ENCODE measurements at places on chromosomes 16 and 17.

GRCh38 chr17:47120521-47121095, 68.5 kb downstream of the CDC27 start:
- no peak for DNase-seq

GRCh38 chr17:74466828-74467184, 372 bp downstream of the CD300A start:
- no peak for DNase-seq

DNA sequence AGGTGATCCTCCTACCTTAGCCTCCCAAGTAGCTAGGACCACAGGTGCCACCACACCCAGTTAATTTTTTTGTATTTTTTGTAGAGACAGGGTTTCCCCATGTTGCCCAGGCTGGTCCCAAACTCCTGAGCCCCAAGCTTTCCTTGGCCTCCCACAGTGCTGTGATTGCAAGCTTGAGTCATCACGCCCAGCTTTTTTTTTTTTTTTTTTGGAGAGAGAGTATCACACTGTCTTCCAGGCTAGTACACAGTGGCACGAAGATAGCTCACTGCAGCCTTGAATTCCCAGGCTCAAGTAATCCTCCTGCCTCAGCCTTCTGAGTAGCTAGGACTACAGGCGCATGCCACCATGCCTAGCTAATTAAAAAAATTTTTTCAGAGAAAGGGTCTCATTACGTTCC, 27.2 kb downstream of the HEATR9 start:
- DNase-seq: no peak

DNA sequence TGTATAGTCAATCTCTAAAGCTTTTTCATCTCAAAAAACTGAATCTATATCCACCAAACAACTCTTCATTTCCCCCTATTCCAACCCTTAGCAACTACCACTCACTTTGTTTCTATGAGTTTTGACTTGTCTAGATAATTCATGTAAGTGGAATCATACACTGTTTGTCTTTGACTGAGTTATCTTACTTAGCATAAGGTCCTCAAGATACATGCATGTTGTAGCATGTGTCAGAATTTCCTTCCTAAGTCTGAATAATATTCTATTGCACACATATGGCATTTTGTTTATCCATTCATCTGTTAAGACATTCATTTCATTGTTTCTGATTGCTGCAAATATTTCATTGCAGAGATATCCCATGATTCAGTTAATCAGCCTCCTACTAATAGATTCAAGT, 72.2 kb downstream of the SSH2 start:
- DNase-seq: no peak

DNA sequence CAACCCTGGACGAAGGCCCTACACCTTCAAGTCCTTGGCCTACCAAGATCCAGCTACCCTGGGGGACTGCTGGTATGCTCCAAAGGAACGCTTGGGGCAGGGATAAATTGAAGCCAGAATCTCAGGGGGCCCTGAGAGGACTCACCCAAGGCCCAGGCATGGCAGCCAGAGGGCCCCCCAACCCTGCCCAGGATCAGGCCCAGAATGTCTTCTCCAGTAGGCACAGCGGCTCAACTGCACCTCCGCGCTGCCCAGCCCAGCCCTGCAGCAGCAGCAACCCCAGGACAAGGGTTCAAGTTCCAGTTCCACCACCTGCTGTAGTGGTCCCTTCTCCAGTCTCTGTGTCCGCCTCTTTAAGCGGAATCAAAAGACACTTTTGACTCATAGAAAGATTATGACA, 2.2 kb downstream of the TFAP4 start:
- no peak for DNase-seq

GRCh38 chr17:72609501-72609900, 483.0 kb downstream of the SLC39A11 start:
- no peak for DNase-seq

All from GM12892 (cell line).